Kidney (tissue), 22 donors: ENCODE measurements at places on chromosomes 7 and 10. TPM values are rescaled to one million over a fixed set of nuclear protein-coding genes. Genes with fewer than 3 reads are reported as not detected.

DNA sequence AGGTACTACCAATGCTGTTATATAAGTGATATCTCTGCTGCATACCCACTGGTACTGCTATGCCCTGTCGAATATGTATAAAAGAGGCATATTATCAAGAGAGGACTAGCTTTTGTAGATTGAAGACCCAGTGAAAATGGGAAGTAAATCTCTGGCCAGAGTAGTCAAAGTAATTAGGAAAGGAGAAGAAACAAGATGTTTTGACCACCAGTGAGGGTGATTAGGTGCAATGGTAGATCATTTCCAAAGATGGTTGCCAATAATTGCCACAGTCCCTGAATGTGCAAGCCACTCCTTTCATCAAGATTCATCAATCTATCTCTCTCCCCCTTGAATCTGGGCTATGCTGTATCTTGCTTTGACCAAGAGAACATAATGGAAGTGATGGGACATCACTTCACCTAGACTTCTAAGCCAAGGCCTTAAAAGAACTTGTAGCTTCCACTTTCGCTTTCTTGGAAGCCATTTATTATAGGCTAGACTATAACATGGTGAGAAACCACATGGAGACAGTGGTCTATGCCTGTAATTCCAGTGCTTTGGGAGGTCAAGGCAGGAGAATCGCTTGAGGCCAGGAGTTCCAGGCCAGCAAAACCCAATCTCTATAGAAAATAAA is 52.6 kb upstream of the ST8SIA6 start:
- no peak for DNase-seq

DNA sequence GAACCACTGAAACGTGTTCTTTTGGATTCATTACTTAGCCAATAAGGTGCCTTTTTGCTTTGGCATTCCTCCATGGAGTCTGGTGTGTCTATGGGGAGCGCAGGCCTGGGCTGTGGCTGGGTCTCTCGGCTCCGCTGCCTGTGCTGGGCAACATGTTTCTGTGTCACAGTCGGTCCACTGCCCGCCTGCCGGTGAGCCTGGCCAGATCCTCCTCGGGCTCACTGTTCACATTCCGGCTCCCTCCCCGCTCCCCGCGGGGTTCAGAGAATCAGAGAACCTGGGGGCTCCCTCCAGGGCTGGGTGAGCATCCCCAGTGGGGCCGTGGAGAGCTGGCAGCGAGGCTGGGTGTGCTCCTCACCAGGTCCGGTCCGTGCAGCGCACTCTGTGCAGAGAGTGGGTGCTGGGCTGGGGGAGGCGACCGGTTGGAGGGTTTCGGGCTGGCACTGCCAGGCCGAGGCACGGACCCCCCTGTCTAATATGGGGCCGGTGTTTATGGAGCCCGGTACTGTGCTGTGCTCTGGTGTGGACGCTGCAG is 70.4 kb downstream of the INPP5A start:
- peak; percentile 36 for DNase-seq

- DNase-seq, result no peak
Observed at GRCh38 chr10:25065761-25066476, 49.5 kb downstream of the THNSL1 start.

Gene RAMP3
- total RNA-seq, result 82.6 TPM

DNA sequence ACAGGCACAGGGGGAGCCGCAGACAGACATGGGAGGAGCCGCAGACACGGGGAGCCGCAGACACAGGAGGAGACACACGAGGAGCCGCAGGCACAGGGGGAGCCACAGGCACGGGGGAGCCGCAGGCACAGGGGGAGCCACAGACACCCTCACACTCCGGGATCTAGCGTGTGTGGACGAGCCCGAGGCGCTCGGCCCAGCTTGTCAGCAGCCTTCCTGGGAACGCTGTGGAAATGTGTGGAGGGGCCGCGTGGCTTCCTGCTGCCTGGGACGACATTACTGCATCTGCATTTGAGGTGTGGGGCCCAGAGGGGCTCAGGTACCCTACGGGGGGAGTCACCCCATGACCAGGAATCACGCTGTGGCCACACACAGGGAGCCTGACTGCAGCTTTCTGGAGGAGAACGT is 313.2 kb downstream of the PTPRN2 start:
- no peak for DNase-seq

DNA sequence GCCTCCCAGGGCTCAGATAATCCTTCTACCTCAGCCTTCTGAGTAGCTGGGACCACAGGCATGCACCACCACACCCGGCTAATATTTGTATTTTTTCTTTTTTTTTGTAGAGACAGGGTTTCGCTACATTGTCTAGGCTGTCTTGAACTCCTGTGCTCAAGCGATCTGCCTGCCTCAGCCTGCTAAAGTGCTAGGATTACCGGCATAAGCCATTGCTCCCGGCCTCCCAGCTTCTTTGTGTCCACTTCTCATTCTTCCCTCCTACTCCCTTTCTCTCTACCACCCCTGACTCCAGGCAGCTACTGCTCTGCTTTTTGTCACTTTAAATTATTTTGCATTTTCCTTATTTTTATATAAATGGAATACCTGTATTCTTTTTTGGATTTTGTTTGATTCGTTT is 83.4 kb downstream of the PALS2 start:
- no peak for DNase-seq

DNA sequence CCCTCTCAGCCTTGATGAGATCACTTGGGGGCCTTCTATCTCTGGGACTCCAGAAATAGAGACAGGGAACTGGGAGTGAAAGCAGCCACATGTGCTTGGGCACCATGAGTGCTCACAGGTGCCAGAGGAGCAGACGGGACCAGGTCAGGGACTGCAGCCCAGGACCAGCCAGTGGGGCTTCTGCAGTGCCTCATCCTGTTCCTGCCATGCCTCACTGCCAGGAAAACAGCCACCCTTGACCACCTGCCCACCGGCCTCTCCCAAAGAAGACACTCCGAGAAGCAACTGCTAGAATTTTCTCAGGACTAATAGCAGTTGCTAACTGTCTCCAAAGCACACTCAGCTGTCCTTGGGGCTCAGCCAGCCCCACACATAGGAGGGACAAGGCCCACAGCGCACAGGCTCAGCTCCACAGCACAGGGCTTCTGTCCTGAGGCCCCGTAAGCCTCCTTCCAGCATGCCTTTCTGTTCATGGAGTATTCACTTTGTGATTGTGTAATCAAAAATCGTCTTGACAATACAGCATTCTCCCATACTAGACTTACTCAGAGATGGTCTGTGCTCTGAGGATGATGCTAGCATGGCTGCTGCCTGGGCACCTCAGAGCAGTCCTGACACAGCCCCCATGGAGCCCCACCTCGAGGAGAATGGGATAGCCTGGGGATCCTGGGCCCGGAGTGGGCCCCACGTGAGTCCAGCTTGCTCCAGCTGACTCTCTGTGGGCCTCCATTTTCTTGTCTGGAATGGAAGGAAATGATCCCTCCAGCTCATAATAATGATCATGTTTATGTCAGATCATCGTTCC is 115.7 kb upstream of the RET start:
- DNase-seq, result peak; percentile 43

- no peak for DNase-seq
Observed at GRCh38 chr7:116511552-116512519, 12.3 kb downstream of the CAV2 start.

Gene NPC1L1
- total RNA-seq, result 0.88 TPM

DNA sequence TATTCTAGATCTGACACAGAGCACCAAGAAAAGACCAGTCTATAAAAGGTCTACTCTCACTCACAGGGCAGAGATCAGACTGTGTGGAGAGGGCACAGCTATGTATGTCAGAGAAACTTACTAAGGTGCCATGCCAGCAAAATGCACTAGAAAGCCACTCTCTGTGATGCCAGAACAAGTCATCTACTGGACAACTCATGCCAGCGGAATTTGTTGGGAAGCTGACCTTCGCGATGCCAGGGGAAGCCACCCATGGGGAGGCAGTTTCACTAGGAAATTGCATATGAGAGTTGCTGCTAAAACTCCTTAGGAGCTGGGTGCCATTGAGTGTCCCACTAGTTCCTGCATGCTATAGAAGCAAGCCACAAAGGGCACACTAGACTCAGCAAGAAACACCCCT is 58.5 kb downstream of the MICU1 start:
- no peak for DNase-seq

- no peak for DNase-seq
Observed at GRCh38 chr7:41027428-41028115, 675.3 kb downstream of the INHBA start.

Gene USP6NL
- 17.7 TPM for total RNA-seq

- DNase-seq, result no peak
Observed at GRCh38 chr10:84296091-84296981, 32.1 kb upstream of the CCSER2 start.

GRCh38 chr10:115001506-115002381 is 63.7 kb downstream of the TRUB1 start:
- DNase-seq, result no peak

Gene GRID2IP
- total RNA-seq, result 0.76 TPM

DNA sequence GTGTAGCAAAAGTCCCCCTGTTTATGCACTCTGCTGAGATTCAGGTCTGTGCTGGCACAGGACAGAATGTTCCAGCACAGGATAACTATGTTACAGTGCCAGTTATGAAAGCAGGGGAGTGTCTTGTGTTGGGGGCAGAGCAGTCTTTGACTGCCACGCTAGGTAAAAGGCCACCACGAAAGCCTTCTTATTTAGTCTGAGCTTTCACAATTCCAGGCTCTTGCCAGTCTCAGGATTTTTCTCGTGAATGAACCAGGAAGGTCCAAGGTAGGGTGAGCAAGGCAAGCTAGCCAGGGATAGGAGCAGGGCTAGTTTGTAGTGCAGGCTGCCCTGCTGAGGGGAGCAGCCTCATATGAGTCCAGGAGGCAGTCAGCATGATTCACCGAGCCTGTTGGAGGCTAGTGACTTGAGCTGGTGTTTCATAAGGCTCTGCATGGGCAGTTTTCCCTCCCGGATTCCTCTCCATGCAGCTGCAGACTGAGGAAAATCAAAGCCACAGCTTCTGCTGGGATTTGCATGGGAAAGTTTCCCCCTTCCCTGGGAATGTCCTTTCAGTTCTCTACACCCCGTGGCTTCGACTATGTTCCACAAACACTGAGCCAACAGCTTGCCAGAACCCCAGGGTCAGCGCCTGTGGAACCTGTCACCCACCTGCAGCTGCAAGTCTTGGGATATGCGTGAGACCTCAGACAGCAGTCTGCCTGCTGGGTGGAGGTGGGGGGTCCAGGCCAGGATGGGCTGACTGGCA is 112.3 kb downstream of the JCAD start:
- DNase-seq, result peak; percentile 73

- DNase-seq, result no peak
Observed at GRCh38 chr10:787933-788651, 98.6 kb upstream of the DIP2C start.

- no peak for DNase-seq
Observed at GRCh38 chr7:73435471-73436009, 2.0 kb downstream of the FZD9 start.

Gene ITPRIP
- total RNA-seq, result 21.6 TPM

Gene ADAM22
- total RNA-seq, result 7.9 TPM

Gene PIP
- total RNA-seq, result 0.47 TPM

DNA sequence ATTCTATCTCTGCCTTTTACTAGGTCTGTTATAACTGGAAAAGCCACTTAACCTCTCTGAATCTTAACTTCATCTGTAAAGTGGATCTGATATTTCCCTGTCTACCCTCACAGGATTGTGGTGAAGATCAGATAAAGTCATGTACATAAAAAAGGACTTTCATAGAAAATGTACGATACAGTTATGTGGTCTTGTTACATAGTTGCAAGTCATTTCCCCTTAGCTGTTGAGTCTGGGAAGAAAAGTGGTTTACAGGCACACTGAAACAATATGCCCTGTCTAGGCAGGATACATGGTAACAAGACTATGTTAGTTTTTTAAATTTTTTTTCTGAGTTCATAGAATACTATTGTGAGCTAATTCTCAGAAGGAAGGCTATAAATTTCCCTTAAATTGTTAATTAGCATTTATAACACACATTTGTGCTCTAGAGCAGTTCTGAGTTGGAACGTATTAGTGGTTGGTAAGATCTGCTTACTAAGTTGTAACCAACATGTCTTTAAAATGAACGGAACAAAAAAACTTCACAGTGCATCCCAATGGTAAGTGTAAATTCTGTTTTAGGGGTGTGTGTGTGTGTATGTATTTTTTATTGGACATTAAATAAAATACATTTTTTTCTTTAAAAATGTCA is 7.1 kb upstream of the GSTO1 start:
- no peak for DNase-seq

Gene IFIT1
- total RNA-seq, result 16.9 TPM

Gene GPR15LG
- total RNA-seq, result 0.44 TPM

Gene GNGT1
- 0.35 TPM for total RNA-seq

DNA sequence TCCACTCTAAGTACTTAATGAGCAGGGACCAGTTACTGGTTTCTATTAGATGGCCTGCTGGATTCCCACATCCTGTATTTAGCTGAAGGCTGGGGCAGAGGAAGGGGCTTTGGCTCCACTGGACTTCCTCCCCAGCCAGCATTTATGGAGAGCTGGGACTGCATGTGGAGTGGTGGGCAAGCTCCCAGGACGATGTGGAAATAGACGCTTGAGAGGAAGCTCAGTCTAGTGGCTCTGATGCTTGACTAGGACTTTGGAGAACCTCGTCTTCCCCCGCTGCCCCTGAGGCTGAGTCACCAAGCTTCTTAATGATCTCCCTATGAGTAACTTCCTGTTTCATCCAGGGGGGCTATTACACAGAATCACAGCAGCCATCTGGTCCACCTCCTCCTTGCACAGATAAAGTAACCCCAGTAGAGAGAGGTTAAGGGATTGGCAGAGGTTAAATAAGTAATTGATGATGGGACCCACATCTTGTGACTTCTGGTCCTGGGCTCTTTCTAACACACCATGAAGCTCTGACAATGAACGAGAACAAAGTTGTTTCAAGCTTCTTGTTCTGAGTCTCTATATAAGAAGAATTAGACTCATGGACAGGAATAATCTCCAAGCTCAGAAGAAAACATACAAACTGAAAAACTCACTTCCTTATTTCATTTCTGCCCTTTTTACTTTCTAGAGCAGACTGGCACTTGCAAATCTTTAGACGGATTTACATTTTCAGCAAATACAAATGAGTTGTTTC is 126.2 kb downstream of the PRPF18 start:
- DNase-seq, result peak; percentile 94

Gene NUDT5
- total RNA-seq, result 48.3 TPM

Gene PIP4K2A
- total RNA-seq, result 54.6 TPM

Gene MNX1
- 1.1 TPM for total RNA-seq

- DNase-seq, result no peak
Observed at GRCh38 chr7:54591404-54592386, 49.5 kb downstream of the VSTM2A start.

DNA sequence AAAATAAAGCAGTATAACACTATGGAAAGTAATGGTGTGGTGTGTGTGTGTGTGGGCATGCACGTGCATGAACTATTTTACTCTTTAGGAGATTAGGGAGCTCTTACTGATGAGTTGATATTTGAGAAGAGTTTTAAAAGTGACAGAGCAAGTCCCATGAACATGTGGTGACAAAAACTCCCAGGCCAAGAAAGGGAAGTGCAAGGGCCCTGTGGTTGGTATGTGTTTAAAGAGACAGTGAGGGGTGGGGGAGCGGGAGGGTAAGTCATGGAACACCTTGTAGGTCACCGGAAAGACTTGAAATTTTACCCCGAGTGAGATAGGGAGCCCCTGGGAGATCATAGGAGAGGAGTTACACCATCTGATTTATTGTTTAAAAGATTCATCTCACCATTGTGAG is 63.3 kb downstream of the AKR1B1 start:
- no peak for DNase-seq

- DNase-seq, result peak; percentile 48
Observed at GRCh38 chr10:6877336-6877721, 297.3 kb upstream of the PRKCQ start.

GRCh38 chr10:33772370-33773252 is 438.1 kb upstream of the NRP1 start:
- DNase-seq, result no peak

GRCh38 chr10:104732222-104732621 is 91.1 kb downstream of the SORCS3 start:
- DNase-seq, result no peak

Gene EIF3B
- total RNA-seq, result 107 TPM

- DNase-seq, result peak; percentile 65
Observed at GRCh38 chr7:98641646-98642500, 24.8 kb downstream of the NPTX2 start.
